Thyroid gland (tissue), 4 donors: ENCODE measurements at places on chromosomes 3 and 15.

DNA sequence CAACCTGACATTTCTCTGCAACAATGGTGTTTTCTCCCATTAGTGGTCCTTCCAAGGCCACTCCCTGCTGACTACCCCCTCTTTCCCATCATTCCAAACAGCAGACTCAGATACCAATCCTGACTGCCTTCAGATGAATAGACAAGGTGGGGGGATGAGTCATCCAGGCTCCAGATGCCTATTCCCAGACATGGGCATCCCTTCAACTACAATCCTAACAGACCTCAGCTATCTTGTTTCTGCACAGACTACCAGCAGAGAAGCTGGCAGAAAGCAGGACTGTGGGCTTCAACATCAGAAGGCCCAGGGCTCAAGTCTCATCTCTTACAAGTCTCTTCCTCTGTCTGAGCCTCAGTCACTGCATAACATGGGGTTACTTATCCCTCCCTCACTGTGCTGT lies 2.2 kb downstream of the RBP1 start:
- peaks cover 27% of the 10 kb centered on the region for H3K4me1 ChIP-seq
- no peak for DNase-seq
- H3K36me3 ChIP-seq, result no peaks in the 10 kb centered on the region
- H3K27me3 ChIP-seq, result no peaks in the 10 kb centered on the region

DNA sequence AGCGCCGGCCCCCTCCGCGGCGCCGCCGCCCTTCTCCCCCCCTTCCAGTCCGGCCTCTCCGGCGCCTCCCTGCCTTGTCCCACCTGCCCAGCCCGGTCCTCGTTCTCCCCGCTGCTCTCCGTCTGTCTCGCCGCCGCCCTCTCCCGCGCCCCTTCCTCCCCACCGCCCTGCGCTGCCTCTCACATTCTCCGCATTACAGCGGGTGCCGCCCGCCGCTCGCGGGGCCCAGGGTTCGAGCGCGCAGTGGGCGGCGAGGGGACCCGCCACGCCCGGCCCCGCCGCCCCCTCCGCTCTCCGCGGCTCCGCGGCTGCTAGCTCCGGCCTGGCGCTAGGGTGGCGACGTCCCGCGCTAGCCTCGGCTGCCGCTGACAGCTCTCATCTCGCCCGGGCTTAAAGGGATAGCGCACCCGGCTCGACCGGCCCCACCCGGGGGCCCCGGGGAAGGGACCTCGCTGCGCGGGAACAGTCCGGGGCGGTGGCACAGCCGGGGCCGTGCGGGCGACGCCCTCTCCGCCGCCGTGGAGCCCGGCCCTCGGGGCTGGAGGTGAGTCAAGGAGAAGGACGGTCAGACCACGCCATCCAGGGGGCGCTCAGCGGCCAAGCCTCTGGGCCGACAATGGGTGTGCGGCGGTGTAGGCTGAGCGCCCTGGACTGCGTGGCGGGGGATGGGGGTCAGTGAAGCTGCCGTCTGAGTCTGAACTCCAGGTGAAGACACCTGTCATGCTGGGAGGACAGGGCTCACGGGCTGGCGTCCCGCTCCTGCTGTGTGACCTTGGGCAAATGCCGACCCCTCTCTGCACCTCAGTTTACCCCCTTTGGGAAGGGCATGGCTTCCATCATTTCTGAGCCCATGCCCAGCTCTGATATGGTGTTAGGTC lies 187.4 kb upstream of the LINGO1 start:
- H3K4me3 ChIP-seq, result no peak overlapping the region
- peaks cover 16% of the 10 kb centered on the region for H3K27me3 ChIP-seq
- H3K36me3 ChIP-seq, result no peaks in the 10 kb centered on the region
- peak; percentile 27 for DNase-seq

DNA sequence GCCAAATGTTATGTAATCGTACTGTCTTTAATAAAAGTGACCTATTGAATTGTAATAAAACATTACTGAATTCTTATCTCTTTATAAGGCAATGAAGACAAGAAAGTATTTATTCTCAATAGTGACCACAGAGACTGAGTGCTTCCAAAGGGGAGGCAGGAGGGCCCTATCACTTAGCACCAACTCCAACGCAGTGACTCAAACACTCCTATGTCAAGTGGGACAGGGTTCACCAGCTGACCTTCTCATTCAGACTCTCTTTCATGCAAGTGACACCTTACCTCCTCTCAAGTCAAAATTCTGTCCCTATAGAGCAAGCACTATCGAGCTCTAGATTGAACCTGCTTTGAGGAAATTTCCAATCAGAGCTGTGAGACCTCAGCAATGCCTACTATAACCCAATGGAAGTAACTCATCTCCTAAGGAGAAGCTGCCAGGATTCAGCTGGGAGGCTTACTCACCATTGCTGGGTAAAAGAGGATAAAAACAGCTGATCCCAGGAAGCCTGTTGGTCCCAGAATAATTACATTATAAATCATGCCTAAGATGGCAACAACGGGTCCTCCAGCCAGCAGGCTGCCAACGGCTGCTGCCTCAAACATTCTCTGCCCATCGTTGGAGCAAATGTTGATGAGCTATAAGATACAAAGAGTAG lies 35.6 kb downstream of the ABCC5 start:
- no peak for DNase-seq
- no peaks in the 10 kb centered on the region for H3K27me3 ChIP-seq
- H3K27ac ChIP-seq, result no peak overlapping the region
- H3K36me3 ChIP-seq, result no peaks in the 10 kb centered on the region
- peaks cover 6% of the 10 kb centered on the region for H3K4me1 ChIP-seq

GRCh38 chr15:31255176-31255510 lies 71.5 kb upstream of the KLF13 start:
- H3K4me1 ChIP-seq, result no peaks in the 10 kb centered on the region
- no peak overlapping the region for H3K27ac ChIP-seq
- no peaks in the 10 kb centered on the region for H3K36me3 ChIP-seq
- H3K4me3 ChIP-seq, result no peak overlapping the region

- H3K4me1 ChIP-seq, result peaks cover 4% of the 10 kb centered on the region
- no peak for DNase-seq
- H3K27me3 ChIP-seq, result no peaks in the 10 kb centered on the region
- H3K27ac ChIP-seq, result no peak overlapping the region
Observed at GRCh38 chr3:155605571-155605970, 139.3 kb downstream of the PLCH1 start.

DNA sequence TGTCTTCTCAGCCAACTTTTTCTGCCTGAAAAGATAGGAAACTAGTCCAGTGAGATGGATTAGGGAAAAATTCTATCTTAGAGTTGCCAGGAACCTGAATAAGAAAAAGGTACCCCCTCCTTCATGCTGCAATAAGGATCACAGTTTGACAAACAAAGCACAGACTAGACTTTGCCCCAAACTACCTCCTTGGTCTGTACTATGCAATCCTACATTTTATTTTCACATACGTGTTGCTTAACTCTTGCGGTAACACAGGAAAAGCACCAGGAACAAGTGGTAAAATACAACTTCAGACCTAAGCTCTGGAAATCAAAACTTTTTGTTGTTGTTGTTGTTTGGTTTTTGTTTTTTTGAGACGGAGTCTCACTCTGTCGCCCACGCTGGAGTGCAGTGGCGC lies 11.3 kb upstream of the IL12A start:
- H3K27ac ChIP-seq, result no peak overlapping the region
- no peak for DNase-seq
- H3K4me3 ChIP-seq, result no peak overlapping the region

DNA sequence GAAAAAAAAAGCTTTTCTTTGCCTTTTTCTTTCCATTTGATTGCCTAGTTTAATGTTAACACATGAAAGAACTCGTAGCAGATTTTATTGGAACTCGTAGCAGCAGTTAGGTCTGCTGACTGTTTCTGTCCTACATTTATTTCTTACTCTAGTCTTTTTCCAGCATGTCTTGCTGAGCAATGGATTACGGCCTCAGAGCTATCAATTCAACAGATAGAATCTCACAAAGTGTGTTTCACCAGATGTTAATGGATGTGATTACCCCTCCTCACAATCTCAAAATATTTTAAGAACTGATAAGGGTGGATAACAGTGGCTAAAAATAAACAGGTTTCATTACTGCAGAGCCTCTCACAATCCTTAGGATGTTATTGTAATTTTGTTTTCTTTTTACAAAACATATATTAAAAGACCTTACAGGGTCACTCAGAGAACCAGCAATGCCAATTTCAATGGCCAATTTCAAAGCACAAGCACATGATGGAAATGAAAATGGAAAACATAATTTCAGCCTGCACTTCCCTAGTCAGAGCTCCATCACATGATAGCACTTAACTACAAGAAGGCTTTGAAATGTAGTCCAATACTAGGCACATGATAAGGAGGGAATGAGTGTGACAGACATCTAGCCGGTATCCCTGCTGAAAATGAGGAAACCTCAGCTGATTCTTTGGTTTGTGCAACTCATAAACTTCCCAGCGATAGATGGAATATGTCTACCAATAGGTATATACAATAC lies 838.1 kb upstream of the SEMA6D start:
- no peaks in the 10 kb centered on the region for H3K36me3 ChIP-seq
- H3K4me3 ChIP-seq, result no peak overlapping the region
- no peak overlapping the region for H3K27ac ChIP-seq
- H3K27me3 ChIP-seq, result no peaks in the 10 kb centered on the region
- no peak for DNase-seq

- H3K4me1 ChIP-seq, result peaks cover 41% of the 10 kb centered on the region
- no peaks in the 10 kb centered on the region for H3K36me3 ChIP-seq
- DNase-seq, result no peak
- H3K4me3 ChIP-seq, result no peak overlapping the region
- no peak overlapping the region for H3K27ac ChIP-seq
Observed at GRCh38 chr15:68279779-68280753, 2.5 kb downstream of the FEM1B start.

DNA sequence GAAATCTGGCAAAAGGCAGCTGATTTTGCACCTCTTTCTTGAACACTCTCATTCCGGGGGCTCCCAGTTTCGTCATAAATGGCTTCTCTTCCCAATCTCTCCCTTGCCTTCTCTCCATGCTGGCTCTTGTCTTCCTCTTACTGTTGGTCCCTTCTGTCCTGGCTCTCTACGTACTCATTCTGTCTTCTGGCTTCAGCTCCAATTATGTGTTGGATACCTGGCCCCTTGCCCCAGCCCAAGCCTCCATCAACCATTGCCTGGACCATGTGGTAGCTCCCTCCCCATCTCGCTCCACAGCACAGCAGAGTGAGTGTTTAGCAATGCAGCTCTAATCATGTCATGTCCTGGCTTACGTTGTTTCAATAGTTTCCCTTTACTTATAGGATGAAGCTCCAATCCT lies 21.7 kb upstream of the KY start:
- H3K4me1 ChIP-seq, result peaks cover 10% of the 10 kb centered on the region
- H3K27ac ChIP-seq, result no peak overlapping the region
- no peaks in the 10 kb centered on the region for H3K27me3 ChIP-seq
- no peaks in the 10 kb centered on the region for H3K36me3 ChIP-seq
- DNase-seq, result no peak
- H3K4me3 ChIP-seq, result no peak overlapping the region

DNA sequence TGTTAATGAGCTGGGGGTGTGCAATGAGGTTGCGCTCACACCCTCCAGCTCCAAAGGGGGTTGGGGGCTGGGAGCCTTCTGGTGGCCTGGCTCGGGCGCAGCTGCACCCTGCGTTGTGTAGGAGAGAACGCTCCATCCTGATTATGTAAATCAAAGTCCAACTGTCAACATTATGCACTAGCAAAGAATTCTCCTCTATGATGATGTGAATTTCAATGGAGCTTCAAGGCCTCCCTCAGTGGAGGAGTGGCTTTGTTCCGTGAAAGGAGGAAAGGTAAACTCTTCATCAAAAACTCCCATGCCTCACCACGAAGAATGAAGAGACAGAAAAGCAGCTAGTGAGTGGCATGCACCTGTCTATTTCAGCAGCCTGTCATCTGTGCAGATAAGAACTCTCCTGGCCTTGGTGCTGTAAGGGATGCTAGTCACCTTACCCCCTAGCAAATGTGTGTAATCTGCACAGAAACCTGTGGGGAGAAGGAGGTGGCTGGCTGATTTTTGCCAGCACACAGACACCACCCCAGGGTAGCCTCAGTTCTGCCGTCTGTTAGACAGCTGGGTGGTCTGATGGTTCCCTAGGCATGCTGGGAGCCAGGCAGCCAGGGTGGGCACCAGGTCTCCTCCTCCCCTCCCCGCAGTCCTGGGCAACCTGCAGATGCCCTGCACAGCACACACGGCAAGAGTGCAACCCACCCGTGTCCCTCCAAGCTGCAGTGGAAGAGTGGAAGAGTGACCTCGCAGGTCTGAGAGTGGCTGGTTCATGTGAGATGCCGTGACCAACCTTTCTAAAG lies 47.0 kb upstream of the TRPM1 start:
- no peaks in the 10 kb centered on the region for H3K27me3 ChIP-seq
- no peaks in the 10 kb centered on the region for H3K4me1 ChIP-seq
- DNase-seq, result no peak
- no peaks in the 10 kb centered on the region for H3K36me3 ChIP-seq
- H3K4me3 ChIP-seq, result no peak overlapping the region

GRCh38 chr3:186208296-186208989 lies 99.6 kb upstream of the ETV5 start:
- H3K27me3 ChIP-seq, result no peaks in the 10 kb centered on the region
- no peaks in the 10 kb centered on the region for H3K4me1 ChIP-seq
- no peaks in the 10 kb centered on the region for H3K36me3 ChIP-seq
- H3K27ac ChIP-seq, result no peak overlapping the region
- no peak for DNase-seq
- H3K4me3 ChIP-seq, result no peak overlapping the region
